ENCODE measurements at places on chromosomes 1 and 21. TPM values are rescaled to one million over a fixed set of nuclear protein-coding genes. Genes with fewer than 3 reads are reported as not detected.

The FCRL6 gene
- total RNA-seq = 0.55 TPM

The ZMYND12 gene
- total RNA-seq = 0.58 TPM

The C1orf52 gene
- total RNA-seq = 39.6 TPM

The IL12RB2 gene
- 5.3 TPM for total RNA-seq

The CFHR1 gene
- total RNA-seq = not detected
